ENCODE measurements at places on chromosomes 1 and 21.

GRCh38 chr1:4526747-4527146 lies 127.7 kb upstream of the AJAP1 start:
- no peak for DNase-seq

- DNase-seq: no peak
Measured at GRCh38 chr1:25658791-25659431, 42.3 kb downstream of the MAN1C1 start.

DNA sequence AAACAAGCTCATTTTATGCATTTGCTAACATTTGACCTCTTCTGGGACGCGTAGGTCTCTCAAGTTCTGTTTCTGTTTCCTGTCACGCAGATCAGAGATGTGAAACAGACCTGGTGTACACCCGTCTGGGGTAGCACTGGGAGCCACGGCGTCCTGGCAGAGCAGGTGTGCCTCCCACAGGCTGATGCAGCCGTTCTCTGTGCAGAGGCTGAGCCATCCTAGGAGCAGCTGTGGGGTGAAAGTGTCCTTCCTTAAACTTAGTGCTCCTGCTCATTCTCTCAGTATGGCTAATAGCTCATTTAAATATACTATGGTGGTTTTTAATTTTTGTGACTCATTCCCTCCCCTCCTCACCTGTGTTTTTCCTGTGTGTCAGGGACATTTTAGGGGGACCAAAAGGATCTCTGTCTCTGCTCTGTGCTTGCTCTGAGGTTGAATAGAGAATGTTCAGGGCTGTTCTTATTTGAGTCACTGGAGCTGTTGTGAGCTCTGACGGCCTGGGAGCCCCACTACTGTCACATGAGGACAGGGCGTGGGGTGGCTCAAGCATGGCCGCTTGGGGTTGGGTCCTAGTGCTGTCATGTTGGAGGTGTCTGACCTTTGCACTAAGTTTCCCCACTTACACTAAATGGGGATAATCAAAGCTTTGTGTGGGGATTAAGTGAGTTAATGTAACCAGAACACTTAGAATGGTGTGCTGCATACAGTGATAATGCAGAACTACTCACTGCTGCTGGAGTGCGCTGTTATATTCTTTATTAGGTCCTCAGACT lies 43.0 kb downstream of the GALNT2 start:
- DNase-seq: peak; percentile 10

GRCh38 chr1:66464802-66465201 lies 69.2 kb upstream of the SGIP1 start:
- DNase-seq: no peak

DNA sequence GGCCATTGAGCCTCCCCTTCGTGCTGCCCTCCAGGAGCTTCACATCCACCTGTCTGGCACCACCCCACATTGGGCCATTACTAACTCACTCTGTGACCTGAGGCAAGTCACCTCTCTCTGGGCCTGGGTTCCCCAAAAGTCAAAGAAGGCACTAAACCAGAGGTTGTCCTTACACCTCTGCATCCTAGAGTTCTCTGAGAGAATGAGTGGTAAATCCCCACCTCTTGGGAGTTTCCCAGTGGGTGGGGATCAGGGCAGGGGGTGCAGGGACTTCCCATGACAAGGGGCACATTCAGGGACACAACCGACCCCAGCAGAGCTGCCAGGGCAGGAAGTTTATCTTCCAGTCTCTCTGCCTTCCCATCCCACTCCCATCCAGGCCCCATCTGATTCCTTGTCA lies 99.7 kb downstream of the EPHB2 start:
- DNase-seq: no peak

- DNase-seq: peak; percentile 18
Measured at GRCh38 chr21:34745557-34746255, 76.9 kb downstream of the CLIC6 start.

GRCh38 chr1:223770621-223771315 lies 58.4 kb downstream of the CAPN2 start:
- no peak for DNase-seq

- no peak for DNase-seq
Measured at GRCh38 chr1:162956922-162957321, 95.9 kb upstream of the CCDC190 start.

GRCh38 chr1:3600354-3600753 lies 11.0 kb downstream of the MEGF6 start:
- DNase-seq: no peak

DNA sequence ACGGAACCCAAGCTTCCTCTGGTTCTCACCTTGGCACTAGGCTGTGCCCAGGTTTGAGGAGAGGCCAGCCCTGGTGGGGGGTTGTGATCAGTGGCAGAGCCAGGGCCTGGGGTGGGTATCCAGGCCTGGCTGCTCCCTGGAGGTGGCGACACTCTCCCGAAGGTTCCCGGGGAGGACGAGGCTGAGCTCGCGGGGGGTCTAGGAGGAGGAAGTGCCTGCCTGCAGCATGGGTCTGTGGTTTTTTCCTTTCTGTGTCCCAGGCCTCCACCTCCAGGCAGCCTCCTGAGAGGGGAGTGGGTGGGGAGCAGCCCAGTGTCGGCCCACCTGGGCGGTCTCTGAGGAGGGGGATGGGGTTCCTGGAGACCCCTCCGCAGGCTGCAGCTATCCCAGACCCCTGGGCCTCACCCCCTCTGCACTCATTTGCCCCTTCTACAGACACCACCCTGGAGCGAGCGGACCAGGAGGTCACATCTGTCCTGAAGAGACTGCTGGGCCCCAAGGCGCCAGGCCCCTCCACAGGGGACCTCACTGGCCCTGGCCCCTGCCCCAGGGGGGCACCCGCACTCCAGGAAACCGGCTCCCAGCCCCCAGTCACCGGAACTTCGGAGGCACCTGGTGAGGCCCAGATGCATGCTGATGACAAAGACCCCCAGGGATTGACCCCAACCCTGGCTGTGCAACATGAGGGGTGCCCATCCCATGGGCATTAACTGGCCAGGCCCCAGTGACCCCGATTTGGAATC lies 44.3 kb downstream of the TRIM11 start:
- no peak for DNase-seq

- DNase-seq: no peak
Measured at GRCh38 chr1:199018471-199019135, 379.8 kb downstream of the PTPRC start.

DNA sequence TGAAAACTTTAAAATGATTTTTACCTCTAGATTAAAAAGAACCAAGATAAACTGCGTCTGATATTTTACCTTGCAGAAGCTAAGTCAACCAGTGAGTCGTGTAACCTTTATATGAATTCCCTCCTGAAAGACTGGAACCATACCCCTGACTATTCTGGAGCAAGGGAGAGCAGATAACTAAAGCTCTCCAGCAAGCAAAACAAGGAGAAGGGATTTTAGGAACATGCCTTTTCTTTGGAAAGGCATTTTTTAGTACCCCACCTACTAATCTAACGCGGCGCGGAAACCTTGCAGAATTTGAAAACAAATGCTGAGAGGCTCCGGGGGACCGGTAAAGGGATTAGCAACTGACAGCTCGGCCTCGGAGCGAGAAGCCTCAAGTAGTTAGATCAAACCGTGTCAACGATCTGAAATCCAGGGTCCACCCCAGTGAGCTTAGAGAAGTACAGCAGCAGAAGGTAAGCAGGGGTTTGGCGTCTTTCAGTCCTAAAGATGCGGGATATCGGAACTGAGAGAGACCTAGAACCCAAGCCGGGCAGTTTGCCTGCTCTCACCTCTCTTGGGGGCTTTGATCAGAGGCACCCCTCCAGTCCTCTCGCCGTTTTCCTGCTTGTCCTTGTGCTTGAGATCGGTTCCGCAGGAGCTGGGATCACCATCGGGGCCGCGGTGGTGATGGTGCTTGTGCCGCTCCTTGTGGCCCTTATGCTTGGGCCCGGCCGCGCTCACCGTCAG lies 954 bp downstream of the RSBN1 start:
- peak; percentile 19 for DNase-seq

DNA sequence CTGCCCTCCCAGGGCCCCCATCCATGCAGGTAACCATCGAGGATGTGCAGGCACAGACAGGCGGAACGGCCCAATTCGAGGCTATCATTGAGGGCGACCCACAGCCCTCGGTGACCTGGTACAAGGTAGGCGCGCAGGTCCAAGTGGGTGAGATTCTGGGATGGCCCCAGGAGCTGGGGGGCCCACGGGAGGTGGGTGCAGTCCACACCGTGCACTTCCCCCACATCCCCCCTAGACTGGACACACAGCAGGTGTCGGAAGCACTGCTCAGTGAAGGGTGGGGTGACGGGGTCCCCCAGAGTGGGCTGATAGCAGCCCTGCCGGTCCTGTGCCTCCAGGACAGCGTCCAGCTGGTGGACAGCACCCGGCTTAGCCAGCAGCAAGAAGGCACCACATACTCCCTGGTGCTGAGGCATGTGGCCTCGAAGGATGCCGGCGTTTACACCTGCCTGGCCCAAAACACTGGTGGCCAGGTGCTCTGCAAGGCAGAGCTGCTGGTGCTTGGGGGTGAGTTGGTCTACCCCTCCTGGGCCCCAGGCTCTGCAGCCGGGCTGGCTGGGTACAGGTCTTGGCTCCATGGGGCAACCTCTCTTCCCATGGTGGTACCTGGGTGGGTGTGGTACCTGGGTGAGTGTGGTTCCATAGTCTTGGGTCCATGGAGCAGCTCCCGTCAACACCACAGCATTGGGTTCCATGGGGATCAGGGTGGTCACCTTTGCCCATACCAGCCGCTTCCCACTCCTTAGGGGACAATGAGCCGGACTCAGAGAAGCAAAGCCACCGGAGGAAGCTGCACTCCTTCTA lies 40.4 kb downstream of the TRIM11 start:
- no peak for DNase-seq

- DNase-seq: no peak
Measured at GRCh38 chr1:248696261-248696660, 6.3 kb downstream of the OR14I1 start.

DNA sequence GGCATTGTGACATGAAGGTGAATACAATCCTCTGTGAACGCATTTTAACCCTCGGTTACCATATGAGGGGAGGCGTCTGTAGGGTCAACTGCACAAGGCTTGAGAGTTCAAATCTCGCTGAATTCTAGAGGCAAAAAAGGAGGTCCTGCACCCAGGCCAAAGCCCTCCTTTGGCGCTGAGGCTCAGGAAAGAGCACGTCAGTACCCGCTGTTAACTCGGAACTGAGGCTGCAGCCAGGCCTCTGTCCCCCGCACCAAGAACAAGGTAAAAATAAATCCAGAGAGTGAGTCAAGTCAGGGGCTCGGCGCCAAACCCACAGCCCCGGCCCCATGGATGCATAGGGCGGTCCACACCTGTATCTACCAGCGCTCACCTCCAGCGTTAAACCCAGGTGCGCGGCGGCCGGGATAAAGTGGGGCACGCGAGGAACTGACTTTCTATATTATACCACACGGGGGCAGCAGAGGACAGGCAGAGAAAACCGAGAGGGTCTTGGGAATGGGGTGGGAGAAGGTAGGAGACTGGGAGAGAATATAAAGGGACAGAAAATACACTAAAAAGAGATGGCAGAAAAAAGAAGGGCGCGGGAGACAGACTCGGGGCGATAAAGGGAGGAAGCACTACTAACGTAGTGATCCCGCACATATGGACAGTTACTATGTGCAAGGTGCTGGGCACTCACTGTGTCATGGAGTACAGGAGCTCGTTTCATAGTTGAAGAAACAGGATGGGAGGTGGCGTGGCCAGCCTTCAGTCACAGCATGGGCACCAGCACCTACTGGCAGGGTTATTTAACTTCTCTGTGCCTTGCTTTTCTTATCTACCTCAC lies 54.9 kb downstream of the DMRTA2 start:
- DNase-seq: no peak

- DNase-seq: no peak
Measured at GRCh38 chr1:110123224-110123623, 11.0 kb downstream of the UBL4B start.

GRCh38 chr1:81731989-81732388 lies 68.7 kb upstream of the ADGRL2 start:
- DNase-seq: no peak

GRCh38 chr1:194889310-194889709 lies 1702.9 kb upstream of the B3GALT2 start:
- DNase-seq: no peak

DNA sequence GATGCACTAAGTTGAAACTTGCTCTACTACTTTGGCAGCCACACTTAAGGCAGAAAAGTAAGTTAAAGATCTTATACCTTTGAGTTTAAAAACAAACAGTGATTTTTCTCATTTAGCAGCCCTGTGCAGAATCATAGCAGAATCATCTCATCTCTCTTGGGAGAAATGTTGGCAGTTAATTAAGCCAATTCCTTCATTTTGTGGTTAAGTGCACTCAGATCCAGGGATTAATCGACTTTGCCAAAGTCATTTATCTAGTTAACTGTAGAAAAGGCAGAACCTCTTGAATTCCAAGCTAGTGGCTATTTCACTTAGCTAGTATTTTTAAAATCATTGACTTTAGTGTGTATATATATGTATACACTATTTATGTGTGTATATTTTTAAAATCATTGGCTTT lies 125.0 kb downstream of the GPR52 start:
- no peak for DNase-seq

DNA sequence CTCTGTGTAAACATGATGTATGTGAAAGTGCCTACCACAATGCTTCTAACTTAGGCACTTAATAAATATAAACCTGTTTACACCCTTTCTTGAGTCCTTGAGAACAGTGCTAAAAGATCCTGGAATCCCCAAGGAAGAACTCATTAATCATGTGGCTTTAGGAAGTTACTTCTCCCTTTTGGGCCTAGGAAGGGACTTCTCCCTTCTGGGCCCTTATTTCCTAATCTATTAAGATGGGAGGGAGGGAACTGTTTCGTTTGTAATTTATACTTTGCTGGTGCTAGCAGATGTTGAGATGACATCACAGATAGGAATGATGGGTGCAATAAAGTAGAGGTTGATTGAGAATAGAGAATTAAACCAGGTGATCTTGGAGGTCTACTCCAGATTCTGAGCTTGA lies 1.2 kb downstream of the BTF3L4 start:
- DNase-seq: no peak

- no peak for DNase-seq
Measured at GRCh38 chr21:17709266-17709611, 96.5 kb upstream of the BTG3 start.

DNA sequence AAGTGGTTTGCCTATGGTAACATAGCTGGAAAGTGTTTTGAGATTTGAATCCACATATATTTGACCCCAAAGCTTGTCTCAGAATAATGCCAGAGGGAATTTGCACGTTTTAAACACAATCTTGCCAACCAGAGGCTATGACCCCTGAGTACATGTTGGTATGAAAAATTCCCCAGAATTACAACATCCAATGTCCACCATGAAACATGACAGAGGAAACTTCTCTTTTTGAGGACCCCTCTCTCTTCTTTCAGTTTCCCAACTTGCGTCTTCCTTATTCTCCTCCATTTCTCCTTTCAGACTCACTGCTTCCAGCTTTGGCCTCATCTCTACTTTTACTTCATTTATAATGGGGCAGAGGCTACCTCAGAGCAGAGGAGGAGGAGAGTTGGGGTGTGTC lies 5.5 kb upstream of the KCNJ9 start:
- DNase-seq: no peak

DNA sequence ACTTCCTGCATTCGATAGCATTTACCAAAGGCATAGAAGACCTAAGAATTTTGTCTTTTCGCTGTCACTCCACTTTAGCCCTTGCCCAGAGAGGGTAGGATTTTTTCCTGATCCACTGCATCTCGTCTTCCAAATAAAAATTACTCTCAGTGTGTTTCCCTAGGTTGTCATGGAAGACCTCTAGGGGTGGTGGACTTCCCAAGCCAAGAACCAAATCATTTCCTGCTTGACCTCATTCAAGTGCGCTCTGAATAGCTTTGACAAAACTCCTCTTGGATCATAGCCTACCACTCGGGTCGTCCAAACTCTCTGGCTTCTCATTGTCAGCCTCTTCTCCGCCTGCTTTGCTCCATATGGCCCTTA lies 431 bp upstream of the C1orf52 start:
- DNase-seq: no peak

Measured in T follicular helper cell (primary cell).